ENCODE measurements at places on chromosomes 11 and 22.

DNA sequence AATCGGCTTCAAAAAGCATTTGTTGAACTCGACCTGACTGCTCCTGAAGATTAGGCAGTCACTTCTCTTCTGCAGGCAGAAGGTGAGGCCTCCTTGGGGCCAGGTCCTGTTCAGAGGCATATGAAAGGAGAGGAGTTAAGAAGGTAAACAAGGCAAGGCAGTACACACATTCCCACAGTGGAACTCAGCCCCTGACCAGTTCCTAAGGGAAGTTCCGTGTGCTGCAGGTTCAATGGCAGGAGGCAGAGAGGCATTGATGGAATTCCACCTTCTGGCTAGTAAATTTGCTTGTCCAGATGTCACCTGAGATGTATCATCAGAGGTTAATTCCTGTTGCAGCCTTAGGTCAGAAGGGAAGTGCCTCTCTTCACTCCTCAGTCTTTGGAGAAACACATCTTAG is 337.0 kb upstream of the MTNR1B start:
- no peak for DNase-seq

- no peak for DNase-seq
Measured at GRCh38 chr11:42958635-42959034, 353.2 kb upstream of the API5 start.

- no peak for DNase-seq
Measured at GRCh38 chr22:50173311-50173982, 2.9 kb downstream of the PANX2 start.

DNA sequence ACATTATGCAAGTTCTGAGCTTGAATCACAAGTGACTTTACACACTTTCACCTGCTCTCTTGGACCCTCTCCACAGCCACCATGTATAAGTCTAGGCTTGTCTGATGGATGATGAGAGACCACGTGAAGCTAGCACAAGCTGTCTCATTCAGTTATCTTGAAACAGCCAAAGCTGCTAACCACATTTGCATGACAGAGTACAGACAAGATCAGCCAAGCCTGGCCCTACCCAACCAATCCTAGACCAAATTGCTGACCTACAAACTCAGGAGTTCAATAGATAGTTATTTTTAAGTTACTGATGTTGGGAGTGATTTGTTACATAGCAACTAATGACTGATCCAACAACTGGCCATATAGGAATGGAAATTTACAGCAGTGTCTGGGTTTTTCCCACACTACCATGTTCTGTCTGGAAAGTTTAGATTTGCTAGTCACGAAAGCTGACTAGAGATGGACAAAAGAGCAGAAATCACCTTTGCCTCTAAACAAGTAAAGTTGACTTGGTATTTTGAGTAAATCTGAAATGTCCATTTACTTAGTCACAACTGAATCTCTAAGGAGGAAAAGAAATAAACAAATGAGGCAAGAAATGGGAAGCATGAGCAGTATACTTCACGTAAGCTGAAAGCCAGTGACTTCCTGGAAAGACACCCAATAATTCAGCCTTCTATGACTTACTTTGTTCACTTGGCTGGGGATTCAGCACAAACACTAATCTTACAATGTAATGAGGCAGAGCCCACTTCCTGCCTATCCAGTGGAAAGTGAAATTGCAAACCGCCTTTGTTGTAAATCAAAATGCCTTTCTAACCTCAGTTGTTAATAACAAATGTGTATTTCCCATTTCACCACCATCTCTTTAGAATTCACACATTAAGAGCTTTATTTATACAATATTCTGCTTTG is 101.7 kb downstream of the FAM181B start:
- no peak for DNase-seq

DNA sequence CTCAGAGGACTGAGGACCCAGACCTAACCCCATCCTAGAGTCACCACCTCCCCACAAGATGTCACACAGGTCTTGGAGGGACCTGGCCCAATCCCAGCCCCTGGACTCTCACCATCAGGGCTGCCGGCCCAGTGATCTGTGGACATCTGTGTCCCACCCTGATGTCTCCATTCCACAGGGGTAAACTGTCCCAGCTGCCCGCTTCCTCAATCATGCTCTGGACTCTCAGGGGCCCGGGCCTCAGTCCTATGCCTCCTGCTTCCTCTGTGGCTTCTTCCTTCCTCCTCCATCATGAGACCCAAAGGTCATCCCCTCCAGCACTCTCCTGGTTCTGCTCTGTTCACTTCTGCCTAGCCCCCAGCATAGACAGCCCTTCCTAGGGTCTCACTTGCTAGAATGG is 32.2 kb downstream of the ARAP1 start:
- DNase-seq: no peak

GRCh38 chr11:69791276-69792180 is 16.4 kb upstream of the FGF4 start:
- DNase-seq: no peak

DNA sequence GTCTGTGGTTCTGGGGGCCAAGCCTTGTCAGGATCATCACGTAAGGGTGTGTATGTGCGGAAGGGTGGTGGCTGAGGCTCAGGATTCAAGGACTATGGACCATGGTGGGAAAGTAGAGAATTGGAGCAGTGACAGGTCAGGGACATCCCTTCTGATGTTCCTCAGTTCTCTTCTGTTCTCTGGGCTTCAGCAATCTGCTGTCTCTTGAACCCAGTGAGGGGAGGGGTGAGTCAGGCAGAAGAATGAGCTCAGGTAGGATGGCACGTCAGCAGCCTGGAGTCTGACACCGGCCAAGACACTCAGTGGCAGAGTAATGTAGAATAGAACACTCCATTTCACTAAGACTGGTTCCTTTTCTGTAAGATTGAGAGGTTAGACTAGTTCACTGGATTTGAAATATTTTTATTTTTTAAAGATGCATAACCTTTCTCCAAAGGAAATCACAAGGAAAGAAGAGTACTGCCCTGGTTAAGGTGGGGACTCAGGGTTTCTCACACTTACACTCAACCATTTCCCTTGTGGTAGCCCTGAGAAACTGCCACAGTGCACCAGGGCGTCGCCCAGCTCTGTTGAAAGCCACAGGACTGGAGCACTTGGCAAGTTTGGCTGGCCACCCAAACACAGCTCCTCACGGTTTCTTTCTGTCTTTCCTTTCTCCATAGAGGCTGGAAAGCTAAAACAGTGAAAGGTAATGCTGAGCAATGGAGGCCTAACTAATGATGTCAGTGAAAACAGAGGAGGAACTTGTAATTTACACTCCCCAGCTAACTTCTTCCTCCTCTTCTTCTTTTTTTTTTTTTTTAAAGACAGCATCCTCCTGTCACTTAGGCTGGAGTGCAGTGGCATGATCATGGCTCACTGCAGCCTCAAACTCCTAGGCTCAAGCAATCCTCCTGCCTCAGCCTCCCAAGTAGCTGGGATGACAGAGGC is 23.1 kb upstream of the MICAL2 start:
- DNase-seq: no peak

DNA sequence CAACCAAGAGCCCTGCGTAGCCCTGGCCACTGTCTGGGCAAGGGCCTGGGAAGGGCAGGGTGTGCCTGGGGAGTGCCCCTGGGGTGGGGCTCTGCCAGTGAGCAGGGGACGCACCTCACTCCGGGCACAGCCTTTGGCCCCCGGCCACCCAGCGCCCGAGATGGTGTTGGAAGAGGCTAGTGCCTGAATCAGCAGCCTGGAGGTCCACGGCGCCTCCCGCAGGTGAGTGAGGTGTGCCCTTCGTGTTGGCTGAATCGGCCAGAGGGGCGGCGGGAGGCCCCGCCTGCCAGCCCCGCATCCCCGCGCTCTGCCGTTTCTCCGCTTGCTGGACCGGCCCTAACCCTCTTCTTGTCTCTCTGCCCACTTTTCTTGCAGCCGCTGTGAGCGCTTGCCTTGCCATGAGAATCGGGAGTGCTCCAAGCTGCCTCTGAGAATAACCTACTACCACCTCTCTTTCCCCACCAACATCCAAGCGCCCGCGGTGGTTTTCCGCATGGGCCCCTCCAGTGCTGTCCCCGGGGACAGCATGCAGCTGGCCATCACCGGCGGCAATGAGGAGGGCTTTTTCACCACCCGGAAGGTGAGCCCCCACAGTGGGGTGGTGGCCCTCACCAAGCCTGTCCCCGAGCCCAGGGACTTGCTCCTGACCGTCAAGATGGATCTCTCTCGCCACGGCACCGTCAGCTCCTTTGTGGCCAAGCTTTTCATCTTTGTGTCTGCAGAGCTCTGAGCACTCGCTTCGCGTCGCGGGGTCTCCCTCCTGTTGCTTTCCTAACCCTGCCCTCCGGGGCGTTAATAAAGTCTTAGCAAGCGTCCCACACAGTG is 60.1 kb downstream of the FBLN1 start:
- DNase-seq: no peak

- DNase-seq: no peak
Measured at GRCh38 chr11:11117730-11118129, 235.3 kb downstream of the CSNK2A3 start.

DNA sequence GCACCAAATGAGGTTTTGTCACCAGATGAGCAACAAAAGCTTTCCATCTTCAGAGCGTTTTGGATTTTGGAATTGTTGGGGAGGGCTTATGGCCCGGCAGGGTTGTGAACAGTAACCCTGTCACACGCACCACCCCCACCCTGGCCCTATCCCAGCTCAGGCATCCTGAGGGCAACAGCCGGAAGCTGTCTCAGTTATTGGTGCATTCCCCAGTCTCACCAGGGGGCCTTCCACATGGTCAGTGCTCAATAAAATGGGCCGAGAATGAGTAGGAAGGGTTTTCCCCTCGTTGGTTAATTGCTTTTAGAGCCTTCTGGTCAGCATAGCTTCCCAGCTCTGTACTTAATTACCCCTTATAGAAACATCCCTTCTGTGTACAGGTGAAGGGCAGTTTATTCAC is 46.0 kb downstream of the LRP5 start:
- no peak for DNase-seq

DNA sequence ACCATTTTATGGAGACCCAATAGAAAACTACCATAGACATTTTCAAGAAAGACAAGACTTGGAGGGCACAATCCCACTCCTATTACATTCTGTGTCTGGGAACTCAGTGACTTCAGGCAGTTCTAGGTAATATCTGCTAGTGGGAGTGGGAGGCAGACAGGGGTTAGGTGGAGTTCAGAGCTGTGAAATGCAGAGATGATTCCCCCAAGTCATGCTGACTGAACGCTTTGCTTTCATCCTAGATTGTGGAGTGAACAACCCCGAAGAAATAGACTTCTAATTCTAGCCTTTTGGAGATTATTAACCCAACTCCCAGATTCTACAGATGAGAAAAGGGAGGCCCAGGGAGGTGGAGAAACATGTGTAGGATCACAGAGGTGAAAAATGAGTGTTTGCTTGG is 437.8 kb upstream of the CADM1 start:
- DNase-seq: no peak

- DNase-seq: no peak
Measured at GRCh38 chr11:15918212-15918611, 438.1 kb downstream of the SOX6 start.

DNA sequence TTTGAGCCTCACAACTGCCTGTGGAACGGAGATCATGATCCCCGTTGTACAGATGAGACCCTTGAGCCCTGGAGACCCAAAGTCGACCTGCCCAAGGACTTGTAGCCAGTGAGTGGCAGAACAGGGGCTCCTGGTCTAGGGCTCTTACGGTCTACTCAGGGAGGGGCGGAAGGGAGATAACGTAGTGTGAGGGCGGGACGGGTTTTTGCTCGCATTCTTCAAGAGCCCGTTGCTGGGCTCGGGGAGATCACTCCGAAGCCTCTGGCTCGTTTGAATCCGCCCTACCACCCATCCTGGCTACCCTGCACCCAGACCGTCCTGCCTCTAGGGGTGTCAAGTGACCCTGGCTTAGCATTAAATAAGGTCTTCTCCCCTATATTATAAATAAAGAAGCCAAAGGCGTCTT is 639 bp downstream of the CRY2 start:
- peak; percentile 1 for DNase-seq

DNA sequence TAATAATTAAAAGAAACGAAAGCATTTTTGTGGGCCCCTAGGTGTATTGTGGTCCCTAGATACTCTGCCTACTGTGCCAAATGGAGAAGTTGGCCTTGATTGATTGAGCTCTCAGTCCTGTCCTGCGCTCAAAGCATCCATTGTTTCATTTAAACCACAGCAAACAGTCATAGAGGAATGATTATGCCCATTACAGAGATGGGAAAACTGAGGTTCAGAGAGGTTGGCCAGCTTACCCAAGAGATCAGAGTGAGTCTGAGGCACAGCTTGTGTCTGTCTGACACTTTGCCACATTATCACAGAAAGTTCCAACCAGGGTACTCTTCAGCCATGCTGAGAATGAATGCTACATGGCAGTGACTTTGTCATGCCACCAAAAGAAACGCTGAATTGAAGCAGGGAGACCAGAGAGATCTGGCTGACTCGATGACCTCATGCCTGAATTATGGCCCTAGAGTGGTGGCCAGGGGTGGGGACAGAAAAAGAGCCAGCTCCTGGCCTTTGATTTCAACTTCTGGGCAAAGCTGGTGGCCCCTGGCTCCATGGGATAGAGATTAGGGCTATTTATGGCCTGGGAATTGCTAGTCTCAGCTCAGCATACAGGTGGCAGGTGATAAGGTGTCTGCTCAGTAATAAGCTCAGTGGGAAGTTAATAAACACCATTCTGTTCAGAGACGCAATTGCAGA is 180.5 kb downstream of the MIAT start:
- no peak for DNase-seq

DNA sequence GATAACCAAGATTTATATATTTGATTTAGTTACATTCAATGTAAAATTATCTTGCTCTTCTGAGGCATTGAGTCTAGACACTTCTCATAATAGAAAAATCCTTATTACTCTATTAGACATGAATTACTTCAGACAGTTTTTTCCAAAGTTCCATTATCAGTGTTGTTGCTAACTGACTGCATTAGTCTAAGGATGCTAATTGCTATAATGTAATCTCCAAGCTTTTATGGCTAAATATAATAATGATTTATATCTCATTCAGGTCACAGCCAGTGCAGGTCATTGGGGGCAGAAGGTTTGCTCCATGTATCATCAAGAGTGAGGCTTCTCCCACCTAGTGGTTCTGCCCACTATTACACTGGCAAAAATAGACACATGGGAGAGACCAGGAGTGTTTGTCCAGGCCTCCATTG is 377.2 kb upstream of the DDI1 start:
- DNase-seq: no peak

DNA sequence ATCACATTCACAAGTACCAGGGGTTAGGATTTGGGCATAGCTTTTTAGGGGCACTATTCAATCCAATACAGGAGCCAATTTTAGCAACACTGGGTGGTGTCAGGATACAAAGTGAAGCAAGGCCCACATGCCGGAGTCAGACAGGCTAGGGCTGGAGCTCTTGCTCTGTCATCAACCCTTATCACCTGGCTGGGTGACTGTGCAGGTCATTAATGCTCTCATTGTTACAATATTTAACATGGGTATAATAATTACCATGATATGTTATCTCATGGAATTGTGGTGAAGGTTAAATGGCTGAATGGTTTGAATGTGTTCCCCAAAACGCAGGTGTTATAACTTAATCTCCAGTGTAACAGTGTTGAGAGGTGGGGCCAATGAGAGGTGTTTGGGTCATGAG is 143.3 kb upstream of the THY1 start:
- DNase-seq: no peak

- peak; percentile 17 for DNase-seq
Measured at GRCh38 chr11:76807206-76807875, 24.2 kb downstream of the TSKU start.

- DNase-seq: no peak
Measured at GRCh38 chr11:62666259-62666926, 1.3 kb downstream of the CSKMT start.
